ENCODE measurements at places on chromosomes 1 and 21.

DNA sequence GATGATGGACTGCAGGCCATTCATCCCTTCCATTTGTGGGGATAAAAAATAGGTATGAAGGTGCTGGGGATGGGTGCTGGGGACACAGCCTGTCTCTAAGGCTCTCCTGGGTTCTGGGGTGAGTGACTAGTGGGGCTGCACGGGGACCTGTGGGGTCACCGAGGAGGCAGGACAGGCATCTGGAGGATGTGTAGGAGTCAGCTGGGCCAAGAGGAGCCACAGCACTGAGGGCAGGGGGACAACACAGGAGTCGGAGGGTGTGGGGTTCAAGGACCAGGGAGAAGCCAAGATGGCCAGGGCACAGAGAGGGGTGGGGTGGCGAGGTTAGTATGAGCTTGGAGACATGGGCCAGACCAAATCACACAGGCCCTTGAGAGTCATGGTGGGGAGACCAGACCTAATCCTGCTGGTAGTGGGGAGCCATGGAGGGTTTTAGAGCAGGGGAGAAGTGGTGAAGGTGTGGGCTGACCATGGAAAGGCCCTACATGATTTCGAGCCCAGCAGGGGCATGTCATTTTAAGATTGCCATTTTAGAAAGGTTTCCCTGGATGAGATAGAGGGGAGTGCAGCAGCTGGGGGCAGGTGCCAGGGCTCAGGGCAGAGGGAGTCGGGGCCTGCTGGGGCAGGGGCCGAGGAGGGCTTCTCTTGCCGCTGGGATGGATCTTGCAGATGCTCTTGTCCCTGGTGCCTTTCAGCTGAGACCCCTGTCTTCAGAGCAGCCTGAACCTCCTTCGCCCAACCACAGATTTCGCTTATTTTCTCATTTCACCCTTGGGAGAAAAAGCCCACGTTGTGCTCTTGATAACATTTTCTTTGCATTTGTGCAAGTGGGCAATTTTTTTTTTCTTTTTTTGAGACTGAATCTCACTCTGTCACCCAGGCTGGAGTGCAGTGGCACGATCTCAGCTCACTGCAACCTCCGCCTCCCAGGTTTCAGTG, 22.7 kb downstream of the SERINC2 start:
- DNase-seq, result no peak

GRCh38 chr1:31575369-31576140, 760 bp upstream of the TINAGL1 start:
- DNase-seq, result no peak

- no peak for DNase-seq
Measured at GRCh38 chr21:45806042-45806441, 162.5 kb downstream of the PCBP3 start.

DNA sequence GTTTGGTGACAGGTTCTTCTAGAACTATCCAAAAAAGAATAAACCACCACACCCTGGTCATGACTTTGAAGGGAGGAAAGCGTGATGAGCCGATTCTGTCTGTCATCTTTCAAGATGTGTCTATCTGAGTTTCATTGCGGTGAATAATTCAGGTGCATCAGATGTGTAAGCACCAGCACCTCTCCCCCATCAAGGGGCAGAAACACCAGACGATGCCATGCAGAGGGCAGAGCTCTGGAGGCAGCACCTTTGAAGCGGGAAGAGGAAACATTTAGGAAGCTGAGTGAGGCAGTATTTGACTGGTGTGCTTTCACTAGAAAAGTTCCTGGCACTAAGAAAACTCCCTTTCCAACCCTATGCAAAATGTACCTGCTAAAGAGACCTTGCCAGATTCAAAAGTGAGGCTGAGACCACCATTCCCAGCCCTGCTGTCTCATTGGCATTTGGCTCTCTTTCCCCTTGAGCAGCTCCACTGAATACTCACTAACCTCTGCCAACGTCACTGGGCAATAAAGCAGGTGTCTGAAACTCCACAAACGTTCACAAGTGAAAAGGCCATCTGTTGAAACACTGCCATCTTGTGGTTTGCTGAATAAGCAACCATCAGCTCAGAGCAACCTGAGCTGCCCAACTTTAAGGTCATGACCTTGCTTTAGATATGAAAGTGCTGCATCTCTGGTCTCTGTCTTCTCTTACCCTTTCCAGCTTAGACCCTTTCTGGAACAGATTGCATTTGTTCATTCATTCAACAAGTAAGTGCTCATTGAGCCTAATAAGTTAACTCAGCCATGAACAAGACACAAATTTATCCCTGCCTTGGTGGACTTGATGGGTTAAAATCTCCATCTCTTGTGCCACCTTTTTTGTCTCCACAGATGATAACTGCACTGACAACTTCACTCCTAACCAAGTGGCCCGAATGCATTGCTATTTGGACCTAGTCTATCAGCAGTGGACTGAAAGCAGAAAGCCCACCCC, 228.6 kb downstream of the PAPPA2 start:
- no peak for DNase-seq

GRCh38 chr1:56496821-56497772, 82.3 kb downstream of the PLPP3 start:
- no peak for DNase-seq

DNA sequence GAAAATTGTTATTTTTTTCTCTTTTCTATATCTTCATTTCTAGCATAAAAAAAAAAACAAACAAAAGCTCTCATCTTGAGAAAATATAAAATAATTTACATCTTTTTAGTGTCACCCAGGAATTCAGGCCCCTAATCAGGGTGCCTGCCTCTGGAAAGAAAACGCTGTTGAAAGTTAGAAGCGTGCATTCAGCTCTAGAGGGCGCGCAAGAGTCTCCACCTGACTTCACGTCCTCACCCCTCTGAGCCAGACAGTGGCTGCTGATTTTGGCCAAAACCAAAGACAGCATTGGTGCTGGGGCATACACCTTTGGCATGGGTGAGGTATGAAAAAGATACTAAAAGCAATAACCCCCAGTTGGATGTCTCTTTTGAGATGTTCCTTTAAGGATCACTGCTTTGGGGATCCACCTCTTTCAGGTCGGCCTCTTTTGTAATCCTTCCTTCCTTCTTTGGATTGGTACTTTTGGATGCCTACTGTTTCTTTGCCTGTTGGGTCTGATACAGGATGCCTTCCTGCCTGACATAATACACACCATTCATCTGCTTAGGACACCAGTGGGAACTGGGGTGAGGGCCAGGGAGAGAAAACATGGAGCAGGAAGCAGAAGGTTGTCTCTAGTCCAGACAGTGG, 77.6 kb upstream of the CHRM3 start:
- peak; percentile 5 for DNase-seq

- no peak for DNase-seq
Measured at GRCh38 chr1:176779992-176780328, 317.0 kb downstream of the PAPPA2 start.

- DNase-seq, result no peak
Measured at GRCh38 chr1:174799136-174799479, 200.6 kb upstream of the CACYBP start.

GRCh38 chr21:45355573-45355972, 49.4 kb upstream of the COL18A1 start:
- no peak for DNase-seq

GRCh38 chr1:56322211-56322610, 257.2 kb downstream of the PLPP3 start:
- no peak for DNase-seq

DNA sequence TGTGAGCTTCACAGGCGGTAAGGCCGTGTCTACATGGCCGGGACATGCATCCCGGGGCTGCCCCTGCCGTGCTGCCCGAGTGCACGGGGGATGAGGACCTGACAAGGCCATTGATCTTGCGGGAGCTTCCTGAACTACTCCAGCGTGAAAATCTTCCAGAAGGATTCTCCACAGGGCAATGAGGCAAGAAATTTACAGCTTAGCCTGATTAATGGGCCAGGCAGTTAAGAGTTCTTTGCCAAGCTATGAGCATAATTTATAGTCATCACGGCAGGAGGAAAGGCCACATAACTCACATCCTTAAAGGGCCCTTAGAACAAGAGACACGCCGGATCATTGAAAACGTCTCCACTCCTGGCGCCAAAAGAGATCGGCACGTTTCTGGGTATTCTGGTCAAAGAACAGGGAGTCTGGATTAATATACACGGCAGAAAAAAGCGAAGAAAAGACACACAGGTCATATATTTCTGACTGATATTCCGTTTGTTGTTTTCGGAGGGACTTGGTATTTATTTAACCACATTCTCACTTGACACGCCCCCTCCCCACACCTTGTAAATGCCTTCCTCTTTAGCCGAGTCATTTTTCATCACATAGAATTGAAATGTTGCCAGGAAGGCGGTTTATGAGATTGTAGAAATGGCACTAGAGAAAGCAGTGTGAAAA, 180.5 kb downstream of the DYRK1A start:
- no peak for DNase-seq

DNA sequence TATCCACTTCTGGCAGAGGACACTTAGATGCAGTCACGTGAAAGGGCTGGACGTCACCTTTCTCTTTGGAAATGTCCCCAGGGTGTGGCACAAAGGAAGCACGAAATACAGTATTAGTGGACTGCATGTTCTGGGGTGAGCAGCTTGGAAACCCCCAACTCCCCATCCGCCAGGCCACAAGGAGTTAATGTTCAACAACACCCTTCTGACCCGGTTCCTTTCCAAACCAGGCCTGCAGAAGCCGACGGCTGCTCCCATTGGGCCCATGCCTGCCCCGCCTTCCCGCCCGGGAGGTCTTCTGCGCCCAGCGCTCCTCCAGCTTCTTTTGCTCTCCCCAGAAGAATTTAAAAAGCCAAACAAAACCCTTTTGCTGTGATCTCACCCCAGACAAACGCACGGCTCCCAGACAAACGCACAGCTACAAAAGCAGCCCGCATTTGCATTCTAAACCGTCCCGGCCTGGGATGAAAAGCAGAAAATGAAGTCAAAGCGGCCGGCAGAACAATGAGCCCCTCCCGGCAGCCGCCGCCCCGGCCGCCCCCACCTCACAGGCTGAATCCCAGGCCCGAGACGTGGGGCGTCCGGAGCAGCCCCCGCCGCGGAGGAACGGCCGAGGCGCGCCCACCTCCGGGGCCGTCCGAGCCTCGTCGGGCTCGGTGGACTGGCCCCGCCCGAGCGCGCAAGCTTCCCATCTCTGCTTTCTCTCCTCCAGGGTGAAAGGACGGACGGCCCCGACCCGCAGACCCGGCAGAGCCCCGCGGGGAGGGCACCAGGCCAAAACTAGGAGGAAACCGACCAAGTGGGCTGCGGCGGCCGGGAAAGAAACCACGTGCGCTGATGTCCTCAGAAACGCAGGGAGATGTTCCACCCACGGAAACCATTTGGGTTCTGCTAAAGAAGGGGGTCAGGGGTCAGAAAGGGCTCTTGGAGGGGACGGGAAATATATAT, 101.9 kb downstream of the PLPP3 start:
- no peak for DNase-seq

- DNase-seq, result no peak
Measured at GRCh38 chr1:181778640-181779260, 282.8 kb downstream of the ZNF648 start.

DNA sequence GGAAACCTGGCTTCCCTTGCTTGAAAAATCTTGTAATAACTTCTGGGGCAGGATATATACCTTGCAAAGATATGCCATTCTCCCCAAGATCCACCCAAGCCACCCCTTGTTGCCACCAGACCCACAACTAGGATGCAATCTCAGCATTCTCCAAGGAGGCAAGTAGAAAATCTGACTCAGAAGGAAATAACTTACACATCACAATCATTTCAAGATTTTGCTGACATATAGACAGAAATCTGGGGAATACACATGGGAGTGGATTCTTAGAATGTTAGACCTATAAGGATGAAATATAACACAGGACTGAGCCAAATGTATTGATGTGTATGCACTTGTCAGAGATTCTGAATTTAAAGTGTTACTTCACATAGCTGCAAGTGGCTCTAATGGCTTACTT, 14.8 kb upstream of the ZDHHC18 start:
- DNase-seq, result no peak

DNA sequence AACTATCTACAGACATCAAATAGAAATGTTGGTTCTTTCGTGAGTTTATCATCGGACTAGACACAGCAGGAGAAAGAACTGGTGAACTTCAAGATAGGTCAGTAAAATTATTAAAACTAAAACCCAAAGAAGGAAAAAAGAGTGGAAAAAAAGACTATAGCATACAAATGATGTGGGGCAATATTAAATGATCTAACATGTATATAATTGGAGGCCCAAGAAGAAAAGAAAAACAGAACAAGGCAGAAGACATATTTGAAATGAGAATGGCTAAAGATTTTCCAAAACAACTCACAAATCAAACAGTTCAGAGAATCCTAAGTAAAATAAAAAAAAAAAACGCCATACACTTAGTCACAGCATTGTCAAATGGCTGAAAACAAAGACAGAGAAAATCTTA, 101.8 kb downstream of the PCNX2 start:
- no peak for DNase-seq

GRCh38 chr1:182650678-182651338, 33.6 kb downstream of the RGS8 start:
- DNase-seq, result no peak

DNA sequence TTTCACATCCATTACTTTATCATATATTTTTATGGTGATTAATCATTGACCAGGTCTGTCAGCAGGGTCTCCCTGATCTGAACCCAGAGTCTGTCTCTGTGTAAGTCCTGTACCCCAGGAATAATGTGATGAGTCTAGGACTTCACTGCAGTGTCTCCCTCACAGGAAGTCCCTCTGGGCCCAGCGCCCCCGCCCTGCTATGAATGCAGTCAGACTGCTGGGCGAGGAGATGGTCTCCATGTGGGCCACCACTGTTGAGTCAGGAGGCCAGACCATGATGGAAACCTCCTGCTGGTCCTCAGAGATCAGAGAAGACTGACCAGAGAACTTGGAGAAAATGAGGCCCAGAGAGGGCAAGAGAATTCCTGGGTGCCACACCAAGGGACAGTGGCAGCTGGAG, 9.5 kb downstream of the TMEM222 start:
- DNase-seq, result no peak

DNA sequence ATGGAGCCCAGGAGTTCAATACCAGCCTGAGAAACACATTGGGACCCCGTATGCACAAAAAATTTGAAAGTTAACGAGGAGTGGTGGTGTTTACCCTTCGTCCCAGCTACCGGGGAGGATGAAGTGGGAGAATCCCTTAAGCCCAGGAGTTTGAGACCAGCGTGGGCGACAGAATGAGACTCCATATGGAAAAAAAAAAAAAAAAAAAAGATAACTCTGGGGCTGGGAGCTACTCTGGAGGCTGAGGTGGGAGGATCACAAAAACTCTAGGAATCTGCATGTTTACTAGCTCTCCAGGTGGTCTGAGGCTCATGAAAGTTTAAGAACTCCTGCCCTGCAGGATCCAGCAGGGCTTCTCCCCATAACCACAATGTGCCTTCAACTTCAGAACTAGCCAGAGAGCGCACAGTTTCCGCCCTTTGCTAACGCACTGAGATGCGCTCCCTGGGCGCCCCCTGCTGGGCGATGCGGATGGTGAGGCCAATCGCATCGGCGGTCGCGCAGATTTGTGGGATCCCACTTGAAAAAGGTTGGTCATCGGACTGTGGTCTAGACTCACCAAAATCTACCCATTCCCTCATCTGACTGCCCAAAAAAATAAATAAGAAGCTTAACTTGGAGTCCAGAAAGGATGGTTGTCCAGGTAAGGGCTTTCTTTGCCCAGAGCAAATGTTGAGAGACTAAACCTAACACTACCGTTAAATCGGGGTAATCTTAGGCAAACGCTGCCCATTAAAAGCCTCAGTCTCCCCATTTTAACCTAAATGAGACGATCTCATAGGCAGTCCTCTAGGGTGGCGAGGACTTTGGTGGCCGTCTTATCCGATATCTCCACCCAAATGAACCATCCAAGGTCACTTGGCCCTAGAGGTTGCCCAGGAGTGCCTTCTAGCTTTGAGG, 8.8 kb downstream of the ZNF683 start:
- DNase-seq, result peak; percentile 67
